ENCODE measurements at places on chromosomes 12 and 14.

DNA sequence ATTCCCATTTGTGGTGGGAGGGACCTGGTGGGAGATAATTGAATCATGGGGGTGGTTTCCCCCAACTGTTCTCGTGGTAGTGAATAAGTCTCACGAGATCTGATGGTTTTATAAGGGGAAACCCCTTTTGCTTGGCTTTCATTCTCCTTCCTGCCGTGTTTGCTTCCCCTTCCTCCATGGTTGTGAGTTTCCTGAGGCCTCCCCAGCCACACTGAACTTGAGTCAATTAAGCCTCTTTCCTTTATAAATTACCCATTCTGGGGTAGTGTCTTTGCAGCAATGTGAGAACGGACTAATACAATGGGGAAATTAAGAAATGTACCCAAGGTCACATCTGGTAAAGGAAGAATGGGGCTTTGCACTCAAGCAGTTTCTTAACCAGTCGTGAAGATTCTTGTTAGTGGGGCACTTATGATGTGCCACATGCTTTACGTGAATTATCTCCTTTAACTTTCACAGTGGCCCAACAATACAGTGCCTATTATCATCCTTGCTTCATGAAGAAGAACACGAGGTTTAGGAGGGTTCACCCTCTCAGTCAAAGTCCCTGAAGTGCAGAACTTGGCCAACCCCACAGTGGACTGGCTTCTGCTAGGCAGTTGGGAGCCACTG is 234.3 kb downstream of the EFCAB11 start:
- no peak for DNase-seq

GRCh38 chr12:62259631-62259992 is 592 bp upstream of the USP15 start:
- no peak for DNase-seq

GRCh38 chr14:74549588-74549987 is 56.0 kb downstream of the ISCA2 start:
- no peak for DNase-seq

DNA sequence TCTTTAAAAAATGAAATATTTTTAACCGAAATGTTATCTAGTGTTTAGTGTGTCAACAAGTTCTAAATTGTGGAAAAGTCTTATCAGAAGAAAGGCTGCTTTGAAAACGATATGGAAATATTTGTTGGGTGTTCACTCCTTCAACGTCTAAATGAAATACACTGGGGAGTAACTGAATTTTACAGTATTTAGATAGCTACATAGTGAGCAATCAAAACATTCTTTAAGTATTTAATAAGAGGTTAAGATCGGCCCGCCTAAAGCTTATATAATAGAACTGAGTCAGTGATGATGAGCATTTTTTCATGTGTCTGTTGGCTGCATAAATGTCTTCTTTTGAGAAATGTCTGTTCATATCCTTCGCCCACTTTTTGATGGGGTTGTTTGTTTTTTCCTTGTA is 228.3 kb downstream of the RAD51B start:
- peak; percentile 8 for DNase-seq

DNA sequence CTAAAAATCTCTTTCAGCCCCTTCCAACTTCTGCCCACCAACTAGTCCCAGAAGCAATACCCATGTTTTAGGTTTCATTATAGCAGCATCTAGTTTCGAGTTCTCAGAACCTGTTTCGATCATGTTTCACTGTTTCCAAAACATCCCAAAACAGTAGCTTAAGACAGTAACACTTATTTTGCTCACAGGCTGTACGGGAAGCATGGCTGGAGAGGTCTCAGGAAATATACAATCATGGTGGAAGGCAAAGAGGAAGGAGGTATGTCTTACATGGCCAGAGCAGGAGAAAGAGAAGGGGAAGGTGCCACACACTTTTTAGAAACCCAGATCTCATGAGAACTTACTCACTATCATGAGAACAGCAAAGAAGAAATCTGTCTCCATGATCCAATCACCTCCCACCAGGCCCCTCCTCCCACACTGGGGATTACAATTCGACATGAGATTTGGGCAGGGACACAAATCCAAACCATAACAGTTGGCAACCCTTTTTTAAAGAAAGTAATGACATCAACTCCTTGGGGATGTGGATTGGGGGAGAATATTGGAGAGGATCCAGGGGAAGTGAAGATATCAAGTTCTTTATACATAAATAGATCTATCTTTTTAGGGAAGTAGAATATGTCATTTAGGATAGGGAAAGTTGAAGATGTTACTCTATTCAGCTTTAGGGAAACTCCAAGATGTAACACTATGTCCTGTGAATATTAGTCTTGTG is 269.9 kb upstream of the PLEKHG7 start:
- no peak for DNase-seq

DNA sequence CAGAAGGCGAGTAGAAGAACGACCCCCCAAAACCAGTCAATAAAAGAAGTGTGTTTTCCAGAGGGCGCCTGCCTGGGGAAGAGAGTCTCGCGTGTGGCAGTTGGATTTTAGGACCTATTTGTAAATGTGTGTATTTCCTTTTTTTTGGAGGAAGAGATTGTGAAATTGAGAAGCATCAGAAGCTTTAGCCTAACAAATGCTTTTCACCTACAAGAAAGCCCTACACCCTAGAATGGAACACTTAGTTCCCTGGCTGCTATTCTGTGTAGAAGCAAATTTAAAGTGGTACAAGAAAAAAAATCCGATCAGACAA is 1.3 kb downstream of the RCOR1 start:
- DNase-seq, result peak; percentile 73

GRCh38 chr12:130579231-130579630 is 136.9 kb downstream of the RIMBP2 start:
- no peak for DNase-seq

GRCh38 chr12:120078868-120079267 is 37.7 kb downstream of the RAB35 start:
- no peak for DNase-seq

DNA sequence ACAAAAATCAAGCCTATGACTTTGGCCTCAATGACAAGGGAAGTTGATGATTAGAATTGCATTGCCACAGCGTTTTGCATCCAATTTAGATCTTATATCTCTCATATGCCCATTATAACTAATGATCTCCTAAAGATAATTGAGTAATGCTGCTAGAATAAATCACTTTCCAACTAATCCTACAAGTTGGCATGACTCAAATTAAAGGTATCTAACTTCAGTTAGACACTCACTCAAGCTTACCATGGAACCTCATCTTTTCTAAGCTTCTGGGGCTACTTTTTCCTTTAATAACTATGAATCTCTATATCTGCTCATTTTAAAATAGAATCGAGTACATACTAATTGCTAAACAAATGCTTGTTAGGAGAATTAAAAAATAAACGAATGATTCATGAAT is 427.8 kb downstream of the BTG1 start:
- no peak for DNase-seq

DNA sequence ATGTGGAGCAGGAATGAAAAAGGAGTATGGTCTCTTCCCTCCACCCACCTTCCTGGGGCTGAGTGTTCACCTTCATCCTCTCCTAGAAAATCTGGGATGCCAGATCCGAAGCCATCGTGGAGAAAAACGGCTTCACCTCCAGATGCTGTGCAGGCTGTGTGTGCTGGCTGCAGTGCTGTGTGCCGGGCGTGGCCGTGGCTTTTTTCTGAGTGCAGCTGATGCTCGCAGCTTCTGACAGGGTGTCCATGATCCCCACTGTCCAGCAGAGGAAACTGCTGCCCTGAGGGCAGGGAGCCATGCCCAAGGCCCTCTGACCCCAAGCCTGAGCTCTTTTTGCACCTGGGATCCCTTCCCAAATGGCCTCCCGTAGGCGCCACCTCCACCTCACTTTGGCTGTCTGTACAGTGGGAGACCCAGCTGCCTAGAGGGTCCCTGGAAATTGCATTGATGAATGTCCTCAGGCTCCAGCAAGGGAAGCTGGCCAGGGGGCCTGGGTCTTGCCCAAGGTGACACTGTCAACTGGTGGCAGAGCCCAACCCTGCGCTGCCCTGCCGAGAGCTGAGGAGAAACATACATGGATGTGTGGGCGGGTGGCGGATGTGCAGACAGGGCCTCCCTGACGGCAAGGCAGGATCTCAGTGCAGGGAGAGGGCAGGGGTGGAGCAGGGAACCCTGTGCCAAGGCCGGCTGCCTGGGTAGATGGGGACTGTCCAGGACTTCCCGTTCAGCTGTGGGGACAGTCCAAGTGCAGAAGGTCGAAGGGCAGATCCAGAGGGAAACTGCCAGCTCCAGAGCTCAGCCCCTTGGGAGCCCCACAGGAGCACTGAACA is 53.3 kb downstream of the BEGAIN start:
- peak; percentile 46 for DNase-seq

DNA sequence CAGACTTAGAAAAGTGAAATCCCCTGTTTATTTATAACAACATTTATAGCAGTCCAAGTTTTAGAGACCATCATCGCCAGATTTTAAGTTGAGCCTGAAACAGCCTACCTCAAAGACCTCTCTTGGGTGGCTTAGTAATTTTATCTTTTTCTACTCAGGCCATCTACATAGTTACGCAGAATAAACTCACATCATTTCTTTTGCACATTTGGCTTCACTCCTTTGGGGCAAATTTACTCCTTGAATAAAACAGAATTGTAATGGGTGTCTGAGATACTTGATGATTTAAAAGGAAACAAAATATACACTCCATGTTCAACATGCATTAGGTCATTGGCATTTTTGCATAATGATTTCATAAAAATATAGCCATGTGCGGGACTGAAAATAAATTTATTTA is 104.7 kb upstream of the TSPAN8 start:
- no peak for DNase-seq

DNA sequence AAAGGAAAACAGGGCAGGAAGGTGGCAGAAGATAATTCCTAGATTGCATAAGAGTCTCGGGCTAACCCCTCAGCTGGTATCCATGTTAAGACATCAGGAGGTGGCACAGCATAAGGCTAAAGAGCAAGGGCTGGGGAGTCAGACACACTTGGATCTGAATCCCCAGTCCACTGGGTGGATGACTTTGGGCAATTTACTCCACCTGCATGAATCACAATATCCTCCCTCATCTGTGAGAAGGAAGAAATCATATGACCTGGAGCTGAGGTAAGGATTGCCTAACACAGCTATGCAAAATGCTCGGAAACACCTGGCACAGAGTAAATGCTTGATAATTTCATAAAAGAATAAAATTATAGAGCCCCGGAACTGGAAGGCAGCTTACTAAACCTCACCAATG is 217.9 kb downstream of the PIK3C2G start:
- no peak for DNase-seq

DNA sequence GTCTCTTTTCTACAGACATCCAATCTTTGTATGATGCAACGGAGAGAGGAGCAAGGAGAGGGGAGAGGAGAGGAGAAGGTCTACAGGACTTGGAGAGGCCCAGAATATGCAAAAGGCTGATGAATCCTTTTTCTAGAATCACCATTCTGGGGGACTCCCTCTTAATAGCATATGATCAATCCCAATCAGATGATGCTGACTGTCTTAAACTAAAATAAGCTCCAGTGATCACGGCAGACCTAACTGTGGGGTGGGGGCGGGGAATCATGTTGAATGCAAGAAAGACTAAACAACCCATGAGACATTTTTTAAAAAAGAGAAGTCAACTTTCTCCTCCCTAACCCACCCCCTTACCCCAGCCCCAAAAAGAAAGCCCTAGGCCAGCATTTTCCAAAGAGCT is 33.4 kb downstream of the BTBD7 start:
- DNase-seq, result no peak

- no peak for DNase-seq
Observed at GRCh38 chr12:23098517-23098916, 473.5 kb downstream of the ETNK1 start.

GRCh38 chr14:66133666-66134065 is 352.5 kb upstream of the CCDC196 start:
- no peak for DNase-seq

DNA sequence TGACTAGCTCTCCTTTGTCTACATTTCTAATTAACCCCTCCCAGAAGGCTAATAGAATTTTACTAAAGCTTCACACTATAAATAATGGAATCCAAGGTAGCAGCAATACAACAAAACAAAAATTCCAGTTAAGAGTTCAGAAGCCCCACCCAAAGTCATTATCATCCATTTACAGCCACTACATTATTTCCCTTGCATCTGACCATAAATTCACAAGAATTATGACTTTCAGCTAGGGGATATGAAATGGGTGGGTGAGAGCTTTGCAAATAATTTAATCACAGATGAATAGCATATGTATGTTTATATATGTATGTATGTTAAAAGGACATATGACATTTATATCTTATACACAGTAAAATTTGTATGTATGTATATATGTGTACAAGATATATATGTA is 65.3 kb upstream of the PTGDR start:
- no peak for DNase-seq

DNA sequence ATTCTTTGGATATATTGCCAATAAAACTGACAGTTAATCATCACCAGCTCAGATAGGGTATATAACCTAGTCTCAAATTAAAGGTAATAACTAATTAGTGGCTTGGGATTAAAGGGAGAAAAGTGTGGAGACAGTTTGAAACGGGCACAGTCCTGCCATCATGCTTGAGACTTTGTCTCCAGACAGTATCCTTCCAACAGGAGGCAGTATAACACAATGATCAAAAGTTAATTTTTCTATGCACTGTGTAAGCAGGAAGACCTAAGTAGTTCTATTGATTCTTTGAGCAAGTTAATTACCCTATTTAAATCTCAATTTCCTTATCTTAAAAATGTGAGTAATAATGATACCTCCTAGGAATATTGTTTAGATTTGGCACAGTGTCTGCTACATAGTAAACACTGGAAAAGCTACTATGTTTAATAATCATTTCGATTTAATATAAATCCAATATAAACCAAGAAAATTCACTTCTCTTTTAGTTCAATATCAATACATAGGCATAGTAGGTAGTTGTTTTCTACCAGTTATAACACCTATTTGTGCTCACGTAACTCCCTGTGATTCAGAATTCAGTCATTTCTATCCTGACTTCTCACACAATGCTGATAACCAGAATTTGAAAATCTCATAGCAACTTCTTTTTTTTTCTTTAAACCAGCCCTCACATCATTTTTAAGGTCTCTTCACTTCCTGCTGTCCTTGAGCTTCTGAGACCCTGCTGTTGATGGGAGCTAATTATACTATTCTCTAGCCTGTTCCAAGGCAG is 53.7 kb downstream of the GALNT4 start:
- peak; percentile 82 for DNase-seq

DNA sequence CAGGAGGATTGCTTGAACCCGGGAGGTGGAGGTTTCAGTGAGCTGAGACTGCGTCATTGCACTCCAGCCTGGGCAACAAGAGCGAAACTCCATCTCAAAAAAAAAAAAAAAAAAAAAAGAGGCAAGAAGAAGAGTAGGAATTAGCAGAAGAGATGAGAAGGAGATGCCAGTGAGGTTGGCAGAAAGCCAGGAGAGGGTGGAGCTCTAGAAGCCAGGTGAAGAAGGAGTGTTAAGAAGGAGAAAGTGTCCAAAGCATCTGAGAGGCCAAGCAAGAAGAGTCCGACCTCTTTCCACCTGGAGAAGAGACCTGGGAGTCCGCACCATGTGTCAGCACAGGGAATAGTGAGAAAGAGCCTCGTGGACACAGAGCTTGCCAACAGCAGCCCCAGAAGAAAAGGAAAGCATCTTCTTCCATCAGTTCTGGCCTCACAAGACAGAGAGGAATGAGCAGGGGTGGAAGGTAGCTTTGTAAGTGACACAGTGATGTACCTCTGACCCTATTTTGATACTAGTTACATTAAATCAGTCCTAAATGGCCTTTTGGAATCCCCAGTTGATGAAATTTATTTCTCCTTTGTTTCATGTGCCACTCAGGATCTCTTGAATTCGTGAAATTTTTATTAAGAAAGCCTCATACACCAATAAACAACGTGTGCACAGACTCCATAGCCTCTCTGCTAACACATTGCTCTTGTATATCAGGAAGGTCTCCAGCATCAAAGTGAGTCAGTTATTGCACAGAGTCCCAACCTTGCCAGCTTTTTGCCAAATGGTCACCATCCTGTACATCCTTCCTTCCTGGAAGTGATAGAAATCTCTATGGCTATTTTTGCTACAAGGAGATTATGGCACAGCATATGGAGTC is 70.6 kb downstream of the SAMD4A start:
- no peak for DNase-seq

Data from hematopoietic multipotent progenitor cell treated with erythropoietin and hydrocortisone succinate and interleukin-3 and kit ligand, for 4 days (in vitro differentiated cells).